ENCODE measurements at places on chromosomes 12 and 14. TPM values are rescaled to one million over a fixed set of nuclear protein-coding genes. Genes with fewer than 3 reads are reported as not detected.

POTEM gene
- 0.25 TPM for polyA plus RNA-seq

SERPINA9 gene
- polyA plus RNA-seq, result not detected

PDZRN4 gene
- 0.02 TPM for polyA plus RNA-seq

- no peak overlapping the region for H3K4me3 ChIP-seq
- H3K27ac ChIP-seq, result no peak overlapping the region
- peaks cover 27% of the 10 kb centered on the region for H3K36me3 ChIP-seq
- H3K4me1 ChIP-seq, result no peaks in the 10 kb centered on the region
Measured at GRCh38 chr12:108551535-108551934, 9.4 kb downstream of the SART3 start.

DNA sequence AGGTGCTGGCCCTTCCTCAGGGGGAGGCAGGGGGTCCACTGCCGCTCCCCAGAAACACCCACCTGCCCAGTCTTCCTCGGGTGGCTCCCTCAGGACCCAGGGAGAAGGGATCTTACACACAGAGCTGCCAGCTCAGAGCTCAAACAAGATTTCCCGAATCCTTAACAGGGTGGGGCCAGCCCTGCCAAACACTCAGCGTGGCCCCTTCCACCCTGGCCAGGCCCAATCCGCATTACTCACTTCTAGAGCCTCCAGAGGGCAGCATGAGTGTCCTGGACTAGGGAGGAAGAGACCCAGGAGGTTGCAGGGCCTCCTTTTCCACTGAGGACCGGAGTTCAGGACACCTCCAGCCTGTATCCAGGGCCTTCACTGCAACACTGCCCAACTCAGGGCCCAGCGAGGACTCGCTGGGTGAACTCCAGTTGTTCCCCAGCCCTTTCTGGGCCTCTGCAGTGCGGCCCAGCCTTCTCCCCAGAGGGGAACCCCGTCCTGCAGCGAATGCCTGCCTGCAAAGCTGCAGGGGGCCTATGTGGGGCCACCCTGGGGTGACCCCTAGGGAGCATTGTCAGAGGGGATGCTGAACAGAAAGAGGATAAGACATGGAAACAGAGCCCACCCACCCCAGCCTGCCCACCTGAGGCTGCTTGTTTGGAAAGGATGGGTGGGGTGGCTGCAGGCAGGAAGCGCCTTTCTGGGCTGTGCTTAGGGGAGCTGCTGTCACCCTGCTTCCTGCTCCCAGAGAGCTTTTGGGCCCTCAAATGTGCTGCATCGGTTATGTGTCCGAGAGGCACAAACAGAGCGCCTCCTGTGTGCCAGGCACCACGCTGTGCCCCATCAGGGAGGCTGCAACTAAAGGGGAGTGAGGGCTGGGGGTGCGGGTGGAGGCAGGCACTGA is 43.8 kb downstream of the CCNK start:
- H3K4me3 ChIP-seq, result no peak overlapping the region
- H3K27ac ChIP-seq, result no peak overlapping the region
- H3K27me3 ChIP-seq, result no peaks in the 10 kb centered on the region
- peaks cover 13% of the 10 kb centered on the region for H3K4me1 ChIP-seq
- H3K36me3 ChIP-seq, result no peaks in the 10 kb centered on the region

DNA sequence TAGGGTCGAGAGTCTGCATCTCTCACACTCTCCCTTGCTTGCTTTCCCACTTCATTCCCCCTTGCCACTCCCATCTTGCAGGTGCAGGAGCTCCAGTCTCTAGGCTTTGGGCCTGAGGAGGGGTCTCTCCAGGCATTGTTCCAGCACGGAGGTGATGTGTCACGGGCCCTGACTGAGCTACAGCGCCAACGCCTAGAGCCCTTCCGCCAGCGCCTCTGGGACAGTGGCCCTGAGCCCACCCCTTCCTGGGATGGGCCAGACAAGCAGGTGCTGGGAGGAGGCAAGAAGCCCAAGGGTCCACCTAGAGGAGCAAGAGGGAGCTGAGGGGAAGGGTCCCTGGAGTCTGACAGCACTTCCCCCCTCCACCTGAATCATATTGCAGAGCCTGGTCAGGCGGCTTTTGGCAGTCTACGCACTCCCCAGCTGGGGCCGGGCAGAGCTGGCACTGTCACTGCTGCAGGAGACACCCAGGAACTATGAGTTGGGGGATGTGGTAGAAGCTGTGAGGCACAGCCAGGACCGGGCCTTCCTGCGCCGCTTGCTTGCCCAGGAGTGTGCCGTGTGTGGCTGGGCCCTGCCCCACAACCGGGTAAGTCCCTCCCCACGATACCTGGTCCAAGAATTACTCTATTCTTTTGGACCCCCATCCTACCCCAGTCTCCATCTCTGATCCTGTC is 4.2 kb downstream of the RNF31 start:
- H3K4me1 ChIP-seq, result peaks cover 6% of the 10 kb centered on the region
- DNase-seq, result no peak
- H3K4me3 ChIP-seq, result no peak overlapping the region

Data from SK-N-SH (cell line).